Kidney capillary endothelial cell (primary cell): ENCODE measurements at places on chromosomes 3 and 15.
A peak's percentile ranks its signal among the peaks of the same experiment; 100 is the strongest.

DNA sequence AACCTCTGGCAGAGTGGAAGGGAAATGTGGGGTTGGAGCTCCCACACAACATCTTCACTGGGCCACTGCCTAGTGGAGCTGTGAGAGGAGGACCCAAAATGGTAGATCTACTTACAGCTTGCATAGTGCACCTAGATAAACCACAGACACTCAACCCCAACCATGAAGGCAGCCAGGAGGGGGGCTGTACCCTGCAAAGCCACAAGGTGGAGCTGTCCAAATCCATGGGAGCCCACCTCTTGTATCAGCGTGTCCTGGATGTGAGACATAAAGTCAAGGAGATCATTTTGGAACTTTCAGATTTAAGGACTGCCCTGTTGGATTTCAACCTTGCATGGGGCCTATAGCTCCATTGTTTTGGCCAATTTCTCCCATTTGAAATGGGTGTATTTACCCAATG, 20.9 kb downstream of the TP63 start:
- DNase-seq: peak; percentile 12

GRCh38 chr15:88090481-88091011, 166.0 kb downstream of the NTRK3 start:
- DNase-seq: no peak

DNA sequence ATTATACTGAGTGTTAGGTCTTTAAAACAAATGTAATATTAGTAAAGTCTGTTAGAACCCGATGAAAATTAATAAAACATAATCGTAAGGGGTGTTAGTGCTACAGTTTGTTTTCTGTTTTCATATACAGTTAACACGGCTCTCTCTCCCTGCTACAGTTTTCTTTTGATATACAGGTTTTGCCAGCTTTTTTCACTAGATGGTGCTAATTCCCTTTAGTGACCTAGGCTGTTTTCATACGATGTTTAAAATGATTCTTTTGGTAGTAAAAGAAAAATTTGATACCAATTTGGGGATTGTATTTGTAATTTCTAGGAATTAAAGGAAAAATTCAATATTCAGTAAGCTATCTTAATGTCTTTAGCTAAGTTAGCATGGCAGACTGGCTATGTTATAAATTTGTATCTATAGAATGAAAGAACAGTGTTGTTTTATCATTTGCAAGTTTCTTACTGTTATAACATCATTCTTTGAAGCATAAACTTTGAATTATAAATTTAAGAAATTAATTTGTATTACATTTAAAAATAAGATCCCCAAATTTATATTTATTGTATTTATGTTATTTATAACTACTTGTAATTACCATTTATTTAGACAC, 11.5 kb downstream of the APH1B start:
- DNase-seq: peak; percentile 71

DNA sequence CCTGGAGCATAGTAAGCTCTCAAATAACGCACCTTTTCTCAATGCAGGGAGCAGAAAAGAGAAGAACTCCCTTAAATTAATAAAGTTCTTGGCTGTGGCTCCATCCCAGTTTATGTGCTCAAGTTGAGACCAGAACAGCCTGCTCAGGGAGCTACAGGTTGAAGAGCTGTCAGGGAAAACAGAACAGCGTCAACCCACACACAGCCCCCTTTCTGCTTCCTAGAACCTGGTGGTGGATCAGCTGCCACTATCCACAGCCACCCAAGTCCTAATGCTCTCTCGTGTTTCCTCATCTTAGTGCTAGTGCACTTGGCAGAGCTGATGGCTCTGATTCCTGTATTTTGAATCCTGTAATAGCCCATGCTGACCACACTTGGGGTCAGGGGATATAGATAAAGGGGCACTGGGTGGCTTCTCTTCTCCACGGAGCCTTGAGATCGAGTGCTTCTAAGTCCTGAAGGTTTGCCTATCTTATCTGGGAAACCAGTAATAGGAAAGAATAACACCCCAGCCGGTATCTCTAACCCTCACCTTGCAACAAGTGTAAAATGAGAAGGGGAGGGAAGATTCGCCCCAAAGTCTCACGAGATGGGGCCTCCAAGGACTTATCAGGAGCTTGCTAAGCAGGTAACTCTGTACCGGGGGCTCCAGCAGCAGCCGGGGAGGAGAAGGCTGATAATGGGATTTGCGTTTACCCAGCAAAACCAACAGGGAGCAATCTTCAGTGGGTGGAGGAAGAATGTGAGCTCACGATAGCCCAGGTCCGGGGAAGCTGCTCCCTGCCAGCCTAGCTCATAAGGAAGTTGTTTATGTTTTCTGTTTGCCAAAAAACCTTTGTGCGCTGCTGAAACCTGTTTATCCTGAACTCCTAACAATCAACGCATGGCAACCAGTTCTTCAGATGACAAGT, 136.2 kb upstream of the ICE2 start:
- no peak for DNase-seq

DNA sequence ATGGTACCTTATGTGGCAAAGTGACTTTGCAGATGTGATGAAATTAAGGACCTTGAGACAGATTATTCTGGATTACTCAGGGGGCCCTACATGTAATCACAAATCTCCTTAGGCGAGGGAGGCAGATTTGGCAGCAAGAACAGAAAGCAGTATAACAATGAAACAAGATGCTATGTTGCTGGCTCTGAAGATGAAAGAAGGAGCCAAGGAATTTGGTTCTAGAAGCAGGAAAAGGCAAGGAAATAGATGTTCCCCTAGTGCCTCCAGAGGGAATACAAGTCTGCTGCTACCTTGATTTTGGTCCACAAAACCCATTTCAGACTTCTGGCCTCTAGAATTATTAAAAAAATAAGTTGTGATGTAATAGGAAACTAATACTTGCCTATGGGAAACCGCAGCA, 64.5 kb downstream of the PIK3R4 start:
- DNase-seq: no peak

GRCh38 chr3:188918093-188918492, 253.7 kb upstream of the TPRG1 start:
- DNase-seq: no peak

DNA sequence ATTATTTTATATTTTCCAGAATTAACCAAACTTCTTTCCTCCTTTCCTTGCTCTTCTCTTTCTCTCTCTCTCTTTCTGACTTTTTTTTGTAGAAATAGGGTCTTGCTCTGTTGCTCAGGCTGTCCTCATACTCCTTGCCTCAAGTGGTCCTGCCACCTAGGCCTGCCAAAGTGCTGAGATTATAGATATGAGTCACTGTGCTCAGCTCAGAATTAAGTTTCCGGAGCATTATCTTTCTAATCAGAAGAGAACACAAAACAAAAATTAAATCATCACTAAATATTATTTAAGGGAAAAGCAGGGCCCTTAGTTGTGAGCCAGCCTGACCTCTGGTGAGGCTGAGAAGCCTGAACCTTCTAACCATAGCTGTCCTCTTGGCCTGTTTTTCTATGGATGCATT, 168.2 kb downstream of the SOX2 start:
- no peak for DNase-seq

DNA sequence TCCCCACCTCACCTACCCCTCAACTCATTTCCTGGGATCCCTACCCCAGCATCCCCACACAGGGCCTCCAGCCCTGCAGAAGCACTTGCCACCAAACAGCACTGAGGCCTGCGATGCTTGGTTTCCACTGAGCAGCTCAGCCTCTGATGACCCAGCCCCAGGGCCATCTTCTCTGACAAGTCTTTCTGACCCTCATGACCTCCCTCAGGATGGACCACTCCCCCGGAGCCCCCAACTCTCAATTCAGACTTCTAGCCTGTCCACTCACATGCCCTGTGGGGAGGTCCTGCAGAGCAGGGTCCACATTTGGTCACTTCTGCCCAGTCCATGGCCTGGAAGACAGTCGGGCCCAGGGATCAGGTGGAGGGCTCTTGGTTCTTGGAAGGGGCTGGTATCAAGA, 63.4 kb upstream of the SPATA12 start:
- DNase-seq: no peak

GRCh38 chr3:115986555-115987207, 363.4 kb downstream of the GAP43 start:
- DNase-seq: no peak

DNA sequence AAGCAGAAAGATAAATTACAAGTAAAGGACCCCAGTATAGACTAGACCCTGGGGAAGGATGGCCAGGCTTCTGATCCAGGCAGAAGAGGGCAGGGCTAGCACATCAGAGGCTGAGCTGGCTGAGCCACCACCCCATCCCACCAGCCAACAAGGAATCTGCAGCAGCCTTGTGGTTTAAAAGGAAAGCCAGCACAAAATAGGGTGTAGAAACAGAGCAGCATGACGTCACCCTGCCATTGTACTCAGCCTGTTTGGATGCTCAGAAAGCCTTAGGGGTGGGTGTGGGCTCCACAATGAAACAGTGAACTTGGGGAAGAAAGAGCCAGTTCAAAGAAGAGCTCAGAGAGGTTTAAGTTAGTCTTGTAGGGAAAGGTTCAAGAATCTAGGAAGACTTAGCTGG, 28.2 kb downstream of the DUOX1 start:
- no peak for DNase-seq

DNA sequence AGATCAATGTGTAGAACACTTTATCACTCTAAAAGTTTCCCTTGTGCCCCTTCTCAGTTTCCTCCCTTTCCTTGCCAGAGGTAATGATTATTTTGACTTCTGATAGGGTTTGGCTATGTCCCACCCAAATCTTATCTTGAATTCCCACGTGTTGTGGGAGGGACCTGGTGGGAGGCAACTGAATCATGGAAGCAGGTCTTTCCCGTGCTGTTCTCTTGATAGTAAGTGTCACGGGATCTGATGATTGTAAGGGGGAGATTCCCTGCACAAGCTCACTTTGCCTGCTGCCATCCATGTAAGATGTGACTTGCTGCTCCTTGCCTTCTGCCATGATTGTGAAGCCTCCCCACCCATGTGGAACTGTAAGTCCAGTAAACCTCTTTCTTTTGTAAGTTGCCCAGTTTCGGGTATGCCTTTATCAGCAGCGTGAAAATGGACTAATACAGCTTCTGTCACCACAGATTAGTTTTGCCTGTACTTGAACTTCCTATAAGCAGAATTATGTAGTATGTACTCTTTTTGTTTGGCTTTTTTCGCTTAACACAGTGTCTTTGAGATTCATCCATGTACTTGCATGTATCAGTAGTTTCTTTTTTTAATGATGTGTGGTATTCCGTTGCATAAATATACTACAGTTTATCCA, 7.2 kb downstream of the FEM1B start:
- no peak for DNase-seq

GRCh38 chr3:55267206-55267930, 219.7 kb downstream of the WNT5A start:
- DNase-seq: no peak

DNA sequence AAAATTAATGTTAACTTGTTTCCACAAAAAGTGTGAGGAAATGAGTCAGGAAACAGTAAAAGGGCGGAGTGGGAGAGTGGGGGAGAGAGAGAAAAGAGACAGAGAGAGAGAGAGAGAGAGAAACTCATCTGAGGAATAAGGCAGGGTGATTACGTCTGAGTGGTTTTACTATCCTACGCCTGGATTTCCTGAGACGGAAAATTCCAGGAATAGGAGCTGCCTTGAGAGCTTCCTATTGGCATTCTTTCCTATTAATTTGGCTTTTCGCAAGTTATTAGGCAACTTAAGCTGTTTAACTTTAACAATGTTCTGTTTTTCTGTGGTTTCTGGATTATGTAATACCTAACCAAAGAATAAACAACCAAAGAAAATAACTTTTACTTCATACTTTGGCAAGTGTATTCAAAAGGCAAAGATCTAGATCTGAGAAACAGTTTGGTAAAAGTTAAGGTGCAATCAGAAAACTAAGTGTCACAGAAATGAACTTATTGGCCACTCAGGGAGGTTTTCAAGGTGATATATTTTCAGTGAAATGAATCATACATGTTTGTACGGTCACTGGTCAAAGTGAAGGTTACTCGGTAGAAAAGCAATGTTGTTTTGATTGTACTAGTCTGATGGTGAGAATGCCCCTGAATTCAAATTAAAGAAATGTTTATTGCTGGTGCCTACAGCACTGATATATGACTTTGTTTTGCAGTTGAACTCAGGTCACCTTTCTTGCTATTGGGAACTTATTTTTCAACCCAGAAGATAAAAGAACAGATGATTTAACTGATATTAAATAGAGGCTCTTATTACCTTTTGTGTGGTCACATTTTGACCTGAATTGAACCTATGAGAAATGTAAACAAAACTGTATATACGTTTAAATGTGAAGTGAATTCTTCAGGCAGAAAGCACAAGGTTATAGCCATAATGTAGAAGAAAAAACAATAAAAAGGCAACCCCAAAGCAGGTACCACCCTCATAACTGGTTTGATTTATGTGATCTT, 39.9 kb upstream of the TNFSF10 start:
- DNase-seq: peak; percentile 4

DNA sequence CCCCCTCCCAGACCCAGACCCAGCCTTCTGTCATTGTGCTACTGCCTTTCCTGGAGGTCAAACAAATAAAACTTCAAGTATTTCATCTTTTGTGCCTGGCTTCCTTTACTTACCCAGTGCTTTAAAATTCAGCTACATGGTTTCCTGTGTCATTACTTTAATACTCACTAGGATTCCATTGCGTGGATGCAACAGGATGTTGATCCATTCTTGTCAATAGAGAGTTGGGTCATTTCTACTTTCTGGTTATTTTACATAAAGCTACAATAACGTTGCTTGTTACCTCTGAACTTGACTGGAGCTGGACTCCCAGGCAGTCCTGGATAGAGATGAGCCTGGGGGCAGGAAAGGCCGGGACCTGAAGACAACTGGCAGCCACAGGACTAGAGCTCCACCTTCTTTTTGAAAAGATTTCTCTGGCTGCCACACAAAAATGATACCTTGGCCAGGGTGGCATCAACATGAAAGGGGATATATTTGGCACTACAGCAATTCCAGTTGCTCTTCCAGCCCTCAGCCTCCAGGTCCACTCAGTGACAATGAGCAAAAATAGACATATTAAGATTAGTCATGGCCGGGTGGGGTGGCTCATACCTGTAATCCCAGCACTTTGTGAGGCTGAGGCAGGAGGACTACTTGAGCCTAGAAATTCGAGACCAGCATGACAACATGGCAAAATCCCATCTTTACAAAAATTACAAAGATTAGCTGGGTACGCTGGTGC, 23.3 kb upstream of the HEG1 start:
- peak; percentile 60 for DNase-seq

DNA sequence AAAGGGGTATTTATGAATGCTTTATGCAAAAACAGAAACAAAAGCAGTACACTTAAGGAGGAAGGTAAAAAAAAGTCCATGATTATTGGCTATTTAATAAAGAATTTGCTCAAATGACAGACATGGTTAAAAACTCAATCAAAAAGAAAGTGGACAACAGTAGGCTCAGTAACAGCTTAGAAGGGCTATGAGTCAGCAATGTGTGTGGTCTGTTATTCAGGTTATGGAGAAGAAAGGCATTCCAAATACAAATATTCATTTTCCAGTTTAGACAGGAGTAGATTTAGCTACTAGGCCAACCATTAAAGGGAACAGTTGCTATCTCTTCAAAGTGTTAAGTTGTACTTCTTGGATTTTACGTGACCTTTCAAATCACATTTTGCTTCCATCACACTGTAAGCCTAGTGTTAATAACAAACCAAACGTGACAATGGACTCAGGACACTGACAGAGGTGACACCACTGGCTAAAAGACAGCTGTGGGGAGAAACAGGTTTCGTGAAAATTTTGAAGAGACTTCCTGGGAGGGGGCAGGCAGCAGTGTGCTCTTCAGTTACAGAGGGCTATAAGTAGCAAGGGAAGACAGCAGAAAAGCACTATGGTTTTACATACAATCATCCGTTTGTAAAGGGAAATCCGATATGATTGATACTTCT, 41.7 kb upstream of the MYO5C start:
- DNase-seq: peak; percentile 27
